ENCODE measurements at places on chromosomes 1 and 21. TPM values are rescaled to one million over a fixed set of nuclear protein-coding genes. Genes with fewer than 3 reads are reported as not detected.

- no peak for ATAC-seq
These were observed 1.2 kb upstream of the SLC25A33 start for GRCh38 chr1:9537863-9538668.

- ATAC-seq, result no peak
These were observed 146.3 kb upstream of the DNAH14 start for GRCh38 chr1:224783006-224783651.

DNA sequence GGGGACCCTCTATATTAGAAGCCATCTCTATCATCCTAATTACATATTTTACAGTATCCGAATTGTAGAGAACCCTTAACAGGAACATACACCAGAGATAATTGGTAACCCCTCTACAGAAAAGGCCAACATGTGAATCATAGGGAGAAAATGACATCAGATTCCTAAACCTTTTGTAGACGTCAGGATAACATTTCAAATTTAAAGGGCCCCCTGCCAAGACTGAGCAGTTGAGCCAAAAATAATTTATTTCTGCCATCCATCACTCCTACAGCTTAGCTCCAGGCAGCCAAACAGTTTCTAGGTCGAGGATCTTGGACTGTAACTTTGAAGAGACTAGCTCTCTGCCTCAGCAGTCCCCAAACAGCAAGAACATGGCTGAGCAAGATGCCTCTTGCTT is 21.2 kb downstream of the ZNF697 start:
- peak; percentile 30 for ATAC-seq

DNA sequence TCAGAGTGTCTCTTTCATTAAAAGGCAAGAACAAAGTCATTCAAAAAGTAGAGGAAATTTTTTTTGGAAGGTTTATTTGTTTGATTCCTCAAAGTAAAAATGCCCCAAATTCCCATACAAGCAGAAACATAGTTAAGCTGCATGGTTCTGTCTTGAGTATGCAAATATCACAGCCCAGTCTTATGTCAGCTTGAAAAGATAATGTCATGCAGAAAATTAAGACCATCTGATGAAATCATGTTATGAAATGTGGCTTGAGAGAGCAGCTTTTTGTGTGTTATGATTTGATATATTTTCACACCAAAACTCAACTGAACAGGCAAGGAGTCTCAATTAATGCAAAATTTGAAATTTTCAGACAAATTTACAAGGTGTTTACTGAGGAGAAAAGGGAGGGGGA is 411.0 kb downstream of the LMO4 start:
- no peak for ATAC-seq

DNA sequence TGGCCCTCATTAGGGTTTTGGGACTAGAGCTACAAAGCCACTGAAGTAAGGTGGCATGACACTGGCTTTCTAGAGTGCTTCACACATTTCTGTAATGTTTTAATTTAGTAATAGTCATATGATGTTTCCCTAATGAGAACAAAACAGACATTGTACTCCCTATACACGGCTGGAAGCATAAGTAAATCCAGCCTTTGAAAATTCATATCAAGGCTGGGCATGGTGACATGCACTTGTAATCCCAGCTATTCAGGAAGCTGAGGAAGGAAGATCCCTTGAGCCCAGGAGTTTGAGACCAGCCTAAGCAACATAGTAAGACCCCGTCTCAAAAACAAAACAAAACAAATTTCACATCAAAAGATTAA is 7.4 kb downstream of the USP48 start:
- ATAC-seq, result no peak

GRCh38 chr1:116256875-116257274 is 116.2 kb upstream of the ATP1A1 start:
- no peak for ATAC-seq

- ATAC-seq, result no peak
These were observed 33.9 kb upstream of the FAM78B start for GRCh38 chr1:166200743-166201142.

DNA sequence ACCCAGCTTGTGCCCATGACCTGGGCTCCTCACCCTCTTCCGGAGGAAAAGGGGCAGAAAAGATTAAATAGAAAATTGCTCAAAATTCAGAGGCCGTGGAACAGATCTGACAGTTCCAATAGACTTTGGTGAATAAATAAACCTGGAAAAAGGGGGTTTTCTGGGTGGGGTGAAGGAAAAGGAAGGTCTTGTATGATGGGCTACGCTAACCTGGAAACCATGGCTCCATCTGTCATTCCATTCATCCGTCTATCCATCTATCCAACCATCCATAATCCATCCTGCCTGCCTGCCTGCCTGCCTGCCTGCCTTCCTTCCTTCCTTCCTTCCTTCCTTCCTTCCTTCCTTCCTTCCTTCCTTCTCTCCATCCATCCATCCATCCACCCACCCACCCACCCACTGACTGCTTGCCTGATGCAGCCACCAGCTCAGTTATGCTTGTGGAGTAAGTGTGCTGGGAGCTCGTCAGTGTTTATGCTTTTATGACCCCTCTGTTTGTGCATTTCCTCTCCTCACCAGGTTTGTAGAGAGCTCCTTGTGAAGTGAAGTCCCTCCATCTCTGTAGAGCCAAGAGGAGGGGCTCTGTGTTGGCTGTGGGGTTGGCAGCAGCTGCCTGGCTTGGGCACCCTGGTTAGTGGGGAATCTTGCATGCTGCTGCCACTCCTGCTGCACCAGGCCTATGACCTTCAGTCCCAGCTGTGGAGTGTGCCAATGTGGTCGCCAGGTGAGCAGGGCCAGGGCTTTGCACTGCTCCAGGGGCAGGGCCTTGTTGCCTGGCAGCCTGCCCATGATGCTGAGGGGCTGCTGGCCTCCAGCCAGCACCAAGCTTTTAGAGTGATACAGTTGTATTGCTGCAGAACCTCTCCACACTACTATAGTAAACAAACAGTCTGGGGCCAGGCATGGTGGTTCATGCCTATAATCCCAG is 16.0 kb upstream of the POU3F1 start:
- ATAC-seq, result no peak

DNA sequence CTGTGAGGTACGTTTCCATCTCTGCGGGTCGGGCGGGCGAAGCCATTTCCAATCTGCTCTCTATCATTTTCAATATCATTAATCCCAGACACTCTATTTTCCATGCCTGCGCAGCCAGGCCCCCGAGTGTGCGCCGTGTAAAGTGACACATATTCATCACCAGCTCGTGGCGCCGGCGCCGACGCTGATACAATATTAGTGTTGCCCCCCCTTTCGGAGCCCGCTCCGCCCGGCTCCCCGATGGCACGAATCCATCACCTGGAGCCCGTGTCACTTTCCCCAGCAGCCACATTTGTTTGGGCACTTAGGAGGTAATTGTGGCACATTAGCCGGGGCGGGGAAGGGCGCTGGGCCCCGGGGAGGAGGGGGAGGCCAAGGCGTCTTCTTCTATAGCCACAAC is 33.7 kb upstream of the DMBX1 start:
- ATAC-seq, result no peak

GRCh38 chr1:209324901-209325871 is 258.3 kb upstream of the CAMK1G start:
- peak; percentile 34 for ATAC-seq

DNA sequence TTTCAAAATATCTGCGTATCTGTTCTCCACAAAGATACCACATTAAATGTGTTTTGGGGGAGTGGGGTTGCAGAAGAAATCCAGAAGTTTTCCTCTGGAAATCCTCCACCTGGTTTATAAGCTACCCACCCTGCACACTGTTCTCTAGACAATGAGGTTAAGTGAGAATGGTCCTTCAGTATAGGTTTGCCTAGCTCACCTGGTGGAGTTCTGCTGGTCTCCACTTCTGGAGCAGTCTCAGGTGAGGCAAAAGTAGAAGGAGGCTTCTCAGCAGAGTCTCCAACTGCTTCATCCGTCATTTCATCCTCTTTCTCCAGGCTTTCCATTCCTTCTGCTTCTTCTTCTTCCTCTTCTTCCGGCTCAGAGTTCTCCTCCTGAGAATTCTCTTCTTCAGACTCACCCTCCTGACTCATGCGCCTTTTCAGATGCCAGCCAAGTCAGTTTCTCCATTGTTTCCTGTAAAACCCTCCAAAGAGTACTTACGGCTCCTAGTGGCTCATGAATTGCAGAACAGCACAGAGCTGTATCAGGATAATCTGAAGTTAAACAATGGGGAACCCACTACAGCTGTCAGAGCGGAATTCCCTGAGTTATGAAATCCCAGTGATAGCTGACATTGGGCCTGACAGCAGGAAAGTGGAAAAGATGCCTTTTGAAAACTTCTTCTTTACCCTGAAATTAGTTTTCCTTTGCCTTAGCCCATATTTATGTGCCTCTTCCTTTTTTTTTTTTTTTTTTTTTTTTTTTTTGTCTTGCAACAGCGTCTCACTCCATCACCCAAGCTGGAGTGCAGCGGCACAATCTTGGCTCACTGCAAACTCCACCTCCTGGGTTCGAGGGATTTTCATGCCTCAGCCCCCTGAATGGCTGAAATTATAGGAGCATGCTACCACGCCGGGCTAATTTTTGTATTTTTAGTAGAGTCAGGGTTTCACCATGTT is 38.5 kb downstream of the MSTO1 start:
- peak; percentile 87 for ATAC-seq

GRCh38 chr1:37650721-37651120 is 16.0 kb upstream of the RSPO1 start:
- no peak for ATAC-seq

DNA sequence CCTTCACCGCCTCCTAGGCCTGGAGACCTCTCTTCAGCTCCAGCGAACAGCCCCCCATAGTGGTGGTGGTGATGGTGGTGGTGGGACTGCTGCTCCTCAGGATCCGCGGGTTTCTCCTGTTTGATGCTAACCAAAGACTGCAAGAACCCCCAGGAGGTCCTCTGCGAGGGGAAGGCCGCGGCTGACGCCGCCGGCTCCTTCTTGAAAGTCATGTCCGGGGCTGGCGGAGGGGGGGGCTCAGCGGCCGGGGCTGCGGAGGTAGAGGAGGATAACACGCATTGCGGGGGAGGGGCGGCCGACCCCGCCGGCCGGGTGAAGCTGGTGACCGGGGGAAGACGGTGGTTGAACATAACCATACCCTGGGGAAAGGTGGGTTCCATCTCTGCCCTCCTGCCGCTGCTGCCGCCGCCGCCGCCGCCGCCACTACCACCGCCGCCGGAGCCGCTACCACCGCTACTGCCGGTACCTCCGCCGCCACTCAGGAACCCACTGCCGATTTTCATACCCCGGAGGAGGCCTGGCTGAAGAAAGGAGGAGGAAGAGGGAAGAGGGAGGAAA is 554 bp downstream of the ZNF281 start:
- peak; percentile 33 for ATAC-seq

GRCh38 chr1:210587566-210587965 is 258.9 kb downstream of the HHAT start:
- ATAC-seq, result no peak

DNA sequence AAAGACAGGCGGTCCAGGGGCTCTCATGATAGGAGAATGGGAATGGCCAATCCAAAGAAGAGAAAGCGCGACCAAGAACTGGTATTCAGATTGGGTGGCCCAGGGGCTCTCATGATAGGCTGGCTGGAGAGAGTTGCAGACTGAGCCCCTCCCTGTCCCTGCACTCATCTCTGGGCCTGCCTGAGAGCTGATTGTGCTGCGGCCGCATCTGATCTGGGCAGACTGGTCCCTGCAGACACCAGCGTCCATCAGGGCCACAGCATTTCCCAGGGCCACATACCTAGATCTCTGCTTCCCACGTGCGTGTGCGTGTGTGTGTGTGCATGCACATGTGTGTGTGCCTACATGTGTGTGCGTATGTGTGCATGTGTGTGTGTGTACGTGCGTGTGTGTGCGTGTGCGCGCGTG is 30.4 kb upstream of the MAN1C1 start:
- ATAC-seq, result no peak

DNA sequence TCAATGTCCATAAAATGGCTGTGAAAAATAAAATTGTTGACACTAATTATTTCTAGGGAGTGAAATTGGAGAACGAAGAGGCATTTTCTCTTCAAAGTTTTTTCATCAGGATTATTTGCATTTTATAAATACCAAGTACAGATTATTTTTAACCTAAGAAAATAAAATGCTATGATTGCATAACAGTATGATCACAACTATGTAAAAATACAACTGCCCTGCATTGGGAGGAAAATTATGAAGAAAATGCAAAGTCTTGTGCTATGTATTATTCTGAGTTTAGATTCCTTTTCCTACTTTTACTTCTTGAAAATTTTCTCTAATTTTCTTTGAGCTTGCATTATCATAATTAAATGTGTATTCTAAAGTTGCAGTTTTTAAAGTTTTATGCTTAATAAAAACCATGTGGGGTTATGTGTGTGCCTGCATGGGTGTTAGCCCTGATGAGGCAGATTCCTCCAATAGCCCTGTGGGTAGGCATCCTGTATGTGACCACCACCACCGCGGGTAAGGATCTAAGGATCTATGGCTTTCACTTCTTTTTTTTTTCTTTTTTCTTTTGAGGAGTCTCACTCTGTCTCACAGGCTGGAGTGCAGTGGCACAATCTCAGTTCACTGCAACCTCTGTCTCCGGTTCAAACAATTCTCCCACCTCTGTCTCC is 24.7 kb downstream of the STX6 start:
- ATAC-seq, result no peak

DNA sequence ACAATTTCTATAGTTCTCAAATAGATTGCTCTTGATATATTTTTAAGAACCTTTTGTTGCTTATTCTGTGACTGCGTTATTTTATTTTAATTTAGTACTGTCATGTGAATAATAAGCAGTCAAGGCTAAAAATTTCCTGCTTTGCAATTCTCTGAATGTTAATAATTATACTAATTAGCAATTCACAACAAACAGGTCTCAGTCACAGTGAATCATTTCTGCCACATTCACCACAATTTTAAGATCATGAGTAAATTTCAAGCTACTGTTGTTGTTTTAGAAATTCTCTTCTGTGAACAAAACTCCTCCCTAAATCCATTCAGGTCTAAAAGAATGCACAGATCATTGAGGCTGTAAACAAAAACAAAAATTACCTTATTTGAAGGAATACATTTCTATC is 339.6 kb upstream of the DPYD start:
- ATAC-seq, result no peak

- peak; percentile 36 for ATAC-seq
These were observed 230.1 kb downstream of the SRGAP2C start for GRCh38 chr1:121414905-121415304.

GRCh38 chr1:90851711-90852050 is 134.6 kb upstream of the BARHL2 start:
- no peak for ATAC-seq

DNA sequence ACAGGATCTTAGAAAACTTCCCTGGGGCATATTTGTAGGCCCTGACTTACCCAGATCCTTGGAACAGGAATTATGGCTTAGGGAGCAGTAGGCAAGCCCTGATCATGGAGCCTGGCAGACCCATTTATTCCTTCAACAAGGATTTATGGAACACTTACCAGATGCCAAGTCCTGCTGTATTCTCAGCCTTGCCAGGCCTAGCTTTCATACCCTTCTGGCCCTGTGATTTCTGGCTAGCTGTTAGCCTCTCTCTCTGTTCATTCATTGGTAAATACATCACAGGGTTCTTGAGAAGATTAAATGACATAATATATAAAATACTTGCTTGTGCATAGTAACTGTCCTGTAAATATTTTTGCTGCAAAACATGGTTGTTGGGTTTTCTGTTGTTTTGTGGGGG is 32.4 kb upstream of the SRP9 start:
- no peak for ATAC-seq

FAM131C gene
- not detected for total RNA-seq

TMEM61 gene
- total RNA-seq, result 2.5 TPM

FCGR2B gene
- total RNA-seq, result 29.2 TPM

COA6 gene
- 14.9 TPM for total RNA-seq

MRAP gene
- total RNA-seq, result not detected

TIAM1 gene
- total RNA-seq, result 11.0 TPM

CC2D1B gene
- total RNA-seq, result 25.3 TPM

DPT gene
- total RNA-seq, result 141 TPM

ST6GALNAC3 gene
- 10.6 TPM for total RNA-seq

PODN gene
- 126 TPM for total RNA-seq

IPO13 gene
- 25.8 TPM for total RNA-seq

ATP8B2 gene
- total RNA-seq, result 175 TPM

KRTAP12-2 gene
- not detected for total RNA-seq
